ENCODE measurements at places on chromosomes 7 and 10. TPM values are rescaled to one million over a fixed set of nuclear protein-coding genes. Genes with fewer than 3 reads are reported as not detected.

Gene TFR2
- total RNA-seq: 5.1 TPM

- no peak for DNase-seq
These were observed 403.5 kb upstream of the RNF32 start for GRCh38 chr7:156236936-156237599.

DNA sequence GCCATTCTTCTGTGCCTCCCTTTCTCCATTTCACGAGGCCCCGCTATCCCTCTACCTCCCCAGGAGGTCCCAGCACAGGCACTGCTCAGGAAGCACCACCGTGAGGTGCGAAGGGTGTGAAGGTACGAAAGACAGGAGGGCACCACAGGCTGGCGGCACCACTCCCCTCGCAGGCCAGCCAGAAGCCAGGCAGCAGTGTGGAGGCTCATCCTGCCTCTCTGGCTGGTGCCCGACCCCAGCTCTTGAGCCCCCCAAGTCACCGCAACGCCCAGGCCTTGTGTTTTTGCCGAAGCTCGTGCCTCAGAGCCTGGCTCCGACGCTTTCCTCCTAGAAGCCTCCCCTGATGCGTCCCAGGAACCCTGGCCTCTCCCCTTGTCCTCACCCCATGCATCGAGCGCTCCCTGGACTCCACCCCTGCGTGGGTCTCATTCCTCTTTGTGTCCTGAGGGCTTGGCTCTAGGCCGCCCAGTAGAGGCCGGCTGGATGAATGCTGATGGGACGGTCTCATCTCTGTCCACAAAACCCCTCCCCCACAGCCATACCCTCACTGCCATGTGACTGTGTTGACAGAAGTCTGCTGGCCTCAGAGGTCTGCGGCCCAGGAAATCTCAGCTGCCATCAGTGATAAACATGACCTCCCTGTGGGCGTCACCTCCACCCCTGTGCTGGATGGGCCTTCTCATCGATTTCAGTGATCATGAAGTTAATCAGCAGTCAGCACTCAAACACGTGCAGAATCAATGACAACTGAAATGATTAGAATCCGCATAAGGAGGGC is 19.3 kb downstream of the BRI3 start:
- DNase-seq: no peak

Gene PTPRE
- total RNA-seq: 2.6 TPM

DNA sequence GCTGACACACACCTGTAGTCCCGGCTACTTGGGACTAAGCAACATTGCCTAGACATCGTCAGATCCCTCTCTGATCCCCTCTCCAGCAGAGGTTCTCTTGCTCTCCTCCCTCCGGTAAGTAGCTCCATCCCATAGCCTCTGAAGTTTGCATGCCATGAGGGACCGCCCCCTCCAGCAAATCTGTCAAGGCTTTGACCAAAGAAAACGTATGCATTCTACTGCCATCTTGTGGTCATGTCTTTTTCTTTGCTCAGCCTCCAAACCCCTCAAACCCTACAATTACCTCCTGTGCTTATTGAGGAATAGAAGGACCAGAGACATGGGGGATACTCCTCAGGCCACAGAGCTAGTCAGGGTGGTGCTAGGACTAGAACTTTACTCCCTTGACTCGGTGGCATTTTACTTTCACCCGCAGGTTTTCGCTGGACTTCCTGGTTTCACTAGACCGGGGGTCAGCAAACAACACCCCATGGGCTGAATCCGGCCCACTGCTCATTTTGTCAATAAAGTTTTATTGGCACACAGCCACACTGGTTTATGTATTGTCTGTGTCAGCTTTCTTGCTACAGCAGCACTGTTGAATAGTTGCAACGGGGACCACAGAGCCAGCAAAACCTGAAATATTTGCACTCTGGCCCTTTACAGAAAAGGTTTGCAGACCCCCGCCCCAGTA is 202.6 kb upstream of the FOXK1 start:
- DNase-seq: peak; percentile 51

DNA sequence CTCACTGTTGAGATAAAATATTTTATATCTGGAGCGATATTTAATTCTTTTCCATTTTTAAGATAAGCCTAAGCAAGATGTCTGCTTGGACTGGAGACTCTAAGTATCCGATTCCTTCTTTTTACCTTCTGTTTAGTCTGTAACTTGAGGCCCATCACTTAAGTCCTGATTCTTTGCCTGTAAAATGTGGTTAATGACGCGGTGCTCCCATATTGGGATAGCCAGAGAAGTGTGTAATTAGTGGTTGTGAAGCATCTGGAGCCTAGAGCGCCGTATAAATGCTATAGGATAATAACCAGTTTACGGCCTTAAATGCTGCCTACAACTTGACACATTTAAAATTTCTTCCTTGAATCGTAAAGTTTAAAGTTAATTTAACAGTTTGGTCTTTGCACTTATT is 132.9 kb downstream of the CHN2 start:
- no peak for DNase-seq

Gene ADCYAP1R1
- 0.71 TPM for total RNA-seq

GRCh38 chr7:42097752-42098151 is 139.3 kb downstream of the GLI3 start:
- no peak for DNase-seq

Gene TMEM178B
- total RNA-seq: 49.8 TPM

Gene CYP2E1
- 7.1 TPM for total RNA-seq

Gene PNLIPRP2
- total RNA-seq: not detected

DNA sequence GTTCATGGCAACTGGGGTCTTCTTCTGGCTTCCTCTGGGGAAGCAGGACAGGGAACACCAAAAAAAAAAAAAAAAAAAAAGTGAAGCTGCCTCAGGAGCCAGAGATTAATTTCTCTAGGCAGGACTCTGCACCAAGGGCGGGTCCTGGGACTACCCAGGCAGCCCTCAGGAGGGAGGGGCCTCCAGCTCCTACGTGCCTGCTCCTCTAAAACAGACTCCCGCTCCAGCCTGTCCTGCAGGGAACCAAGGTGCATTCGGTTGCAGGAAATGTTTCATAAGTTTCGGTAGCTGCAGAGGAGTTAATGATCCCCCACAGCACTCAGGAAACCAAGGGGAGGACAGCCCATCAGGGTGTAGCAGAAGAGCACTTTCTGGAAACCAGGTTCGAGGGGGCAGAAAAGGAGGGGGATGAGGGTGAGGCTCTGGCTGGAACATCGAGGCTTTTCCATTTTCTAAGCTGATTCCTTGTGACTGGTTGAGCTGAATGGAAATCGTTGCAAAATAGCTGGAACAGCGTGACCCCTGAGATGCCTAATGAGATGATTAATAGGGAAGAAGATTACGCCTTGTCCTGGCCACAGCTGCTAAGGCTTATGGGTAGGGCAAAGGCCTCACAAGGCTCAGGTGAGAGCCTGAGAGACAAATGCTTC is 84.2 kb downstream of the STRA8 start:
- DNase-seq: no peak

Gene GLI3
- 2.9 TPM for total RNA-seq

Gene LRRC18
- not detected for total RNA-seq

Gene SLC13A1
- total RNA-seq: not detected

Measured in glutamatergic neuron (in vitro differentiated cells).